ENCODE measurements at places on chromosomes 16 and 17.

- DNase-seq = no peak
Measured at GRCh38 chr17:73481676-73482075, 162.6 kb downstream of the SDK2 start.

- DNase-seq = no peak
Measured at GRCh38 chr17:65121916-65122806, 15.0 kb upstream of the RGS9 start.

- no peak for DNase-seq
Measured at GRCh38 chr17:36879624-36880131, 57.6 kb upstream of the LHX1 start.

DNA sequence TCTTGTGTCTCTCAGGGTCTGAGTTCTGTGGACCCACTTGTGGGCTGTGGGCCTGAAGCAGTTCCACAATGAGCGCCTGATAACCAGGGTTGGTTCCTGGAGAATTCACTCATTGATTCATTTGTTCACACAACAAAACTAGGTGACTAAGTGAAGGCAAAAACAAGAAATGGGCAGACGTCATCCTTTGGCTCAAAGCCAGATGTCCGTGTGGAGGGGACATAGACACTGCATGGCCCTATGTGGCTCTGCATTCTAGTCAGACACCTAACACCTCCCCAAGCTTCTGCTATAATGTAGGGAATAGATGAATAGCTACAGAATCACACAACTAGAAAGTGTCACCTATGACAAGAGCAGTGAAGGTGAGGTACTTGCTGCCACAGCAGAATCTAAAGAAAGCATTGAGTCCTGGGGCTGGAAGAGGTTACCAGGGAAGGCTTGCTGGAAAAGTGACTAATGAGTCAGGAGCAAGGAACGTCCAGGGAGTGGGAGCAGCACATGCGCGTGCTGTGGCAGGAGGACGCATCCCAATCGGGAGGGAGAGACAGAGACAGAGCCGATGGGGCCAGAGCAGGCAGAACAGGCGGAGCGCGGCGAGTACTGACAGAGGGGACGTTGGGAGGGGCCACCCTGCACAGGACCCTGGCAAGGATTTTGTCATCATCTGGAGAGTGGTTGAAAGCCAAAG is 58.9 kb downstream of the CES1 start:
- no peak for DNase-seq

GRCh38 chr17:78120971-78121800 is 7.4 kb downstream of the TMC6 start:
- no peak for DNase-seq

DNA sequence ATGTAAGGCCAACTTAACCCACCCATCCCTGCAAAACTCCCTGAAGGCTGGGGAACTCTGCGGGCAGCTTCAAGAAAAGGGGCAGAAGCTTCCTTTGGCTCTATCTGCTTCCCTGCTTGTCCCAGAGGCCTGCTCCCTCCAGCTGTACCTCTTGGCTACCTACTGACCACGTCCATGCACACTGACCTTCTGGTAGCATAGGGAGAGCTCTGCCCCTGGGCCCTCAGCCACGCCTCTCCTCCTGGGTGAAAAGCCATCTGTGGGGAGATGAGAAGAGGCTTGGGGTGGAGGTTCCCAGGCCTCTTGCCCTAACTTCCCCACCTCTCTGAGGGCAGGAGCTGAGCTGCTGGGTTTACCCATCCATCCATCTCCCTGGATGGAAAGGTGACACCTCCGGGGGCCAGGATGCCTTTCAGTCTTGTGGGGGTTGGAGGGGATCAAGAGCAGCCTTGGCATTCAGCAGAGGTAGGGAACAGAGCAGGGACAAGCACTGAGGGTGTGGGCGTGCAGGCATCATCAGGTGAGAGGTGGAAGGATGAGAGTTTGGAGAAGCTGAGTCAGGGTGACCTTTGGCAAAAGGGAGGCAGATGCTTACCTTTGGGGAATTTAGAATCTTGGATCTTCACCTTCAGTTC is 23.4 kb upstream of the MFSD6L start:
- DNase-seq = no peak

GRCh38 chr17:50928646-50929045 is 62.5 kb upstream of the TOB1 start:
- DNase-seq = no peak

DNA sequence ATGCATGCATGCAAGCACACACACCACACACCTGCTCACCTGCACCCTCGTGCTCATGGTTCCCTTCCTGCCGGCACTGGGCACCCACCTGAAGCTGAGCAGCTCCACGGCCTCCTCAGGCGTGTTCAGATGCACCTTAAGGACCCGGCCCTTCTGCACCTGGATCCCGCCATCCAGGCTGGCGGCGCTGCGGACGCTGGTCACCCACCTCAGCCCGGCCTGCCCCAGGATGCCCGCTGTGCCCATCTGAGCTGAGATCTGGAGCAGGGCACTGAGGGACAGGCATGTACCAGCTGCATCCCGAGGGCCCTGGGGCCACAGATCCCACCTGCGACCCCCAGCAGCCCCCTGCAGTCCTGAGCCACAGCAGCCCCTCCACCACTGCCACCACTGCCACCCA is 110.0 kb downstream of the LITAF start:
- DNase-seq = no peak

DNA sequence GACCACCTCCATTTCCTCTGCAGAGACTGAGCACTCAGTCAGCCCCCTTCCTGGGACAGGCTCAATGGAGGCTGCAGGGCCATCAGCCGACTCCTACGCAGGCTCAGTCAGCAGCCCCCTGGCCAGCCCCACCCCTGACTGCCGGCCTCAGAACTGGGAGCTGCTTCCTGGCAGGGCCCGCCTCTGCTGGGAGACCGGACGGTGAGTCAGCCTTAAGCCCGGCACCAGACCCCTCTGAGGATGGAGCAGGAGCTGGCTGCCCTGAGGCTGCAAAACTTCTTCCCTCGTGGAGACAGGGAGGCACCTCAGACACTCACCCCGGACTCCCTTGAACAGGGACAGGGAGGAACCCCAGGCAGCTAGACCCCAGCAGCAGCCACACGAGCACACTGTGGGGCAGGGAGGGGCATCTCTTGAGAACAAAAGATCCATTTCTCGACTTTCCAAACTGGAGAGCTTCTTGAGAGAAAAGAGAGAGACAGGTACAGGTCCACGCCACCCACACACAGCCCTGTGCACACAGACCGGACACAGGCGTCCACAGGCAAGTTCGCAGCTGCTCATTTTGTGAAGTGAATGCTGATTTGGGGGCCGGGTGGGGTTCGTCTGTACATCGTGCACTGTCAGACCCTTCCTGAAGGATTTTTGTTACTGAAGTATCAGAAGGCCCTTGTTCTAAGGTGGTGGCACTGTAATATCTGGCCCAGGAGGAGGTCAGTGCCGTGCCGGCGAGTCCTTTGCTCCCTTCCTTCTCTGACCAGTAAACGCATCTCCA is 1.3 kb upstream of the TUBB3 start:
- DNase-seq = peak; percentile 97

DNA sequence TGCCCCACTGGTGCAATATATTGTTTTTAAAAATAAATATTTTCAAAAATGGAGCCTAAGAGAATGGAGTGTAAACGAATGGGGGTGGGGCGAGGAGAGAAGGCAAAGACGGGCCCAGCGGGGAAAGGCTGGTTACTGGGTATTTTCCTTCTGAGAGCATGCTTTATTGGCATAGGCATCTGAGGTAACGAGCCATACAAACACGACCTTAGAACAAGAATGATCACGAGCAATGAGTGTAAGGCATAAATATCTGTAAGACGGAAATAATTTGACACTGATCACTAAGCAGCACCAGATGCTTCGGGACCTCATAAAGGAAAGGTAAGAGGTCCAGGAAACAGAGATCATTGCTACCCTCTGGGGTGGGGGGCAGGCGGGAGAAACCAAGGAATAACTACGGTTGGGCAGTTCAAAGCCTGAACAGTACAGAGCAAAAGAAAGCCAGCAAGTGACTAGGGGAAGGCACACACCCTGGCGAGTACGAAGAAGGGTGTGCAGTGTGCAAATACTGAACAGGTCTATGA is 959 bp downstream of the SSH2 start:
- DNase-seq = peak; percentile 14

- no peak for DNase-seq
Measured at GRCh38 chr16:56878282-56878854, 13.4 kb downstream of the SLC12A3 start.

DNA sequence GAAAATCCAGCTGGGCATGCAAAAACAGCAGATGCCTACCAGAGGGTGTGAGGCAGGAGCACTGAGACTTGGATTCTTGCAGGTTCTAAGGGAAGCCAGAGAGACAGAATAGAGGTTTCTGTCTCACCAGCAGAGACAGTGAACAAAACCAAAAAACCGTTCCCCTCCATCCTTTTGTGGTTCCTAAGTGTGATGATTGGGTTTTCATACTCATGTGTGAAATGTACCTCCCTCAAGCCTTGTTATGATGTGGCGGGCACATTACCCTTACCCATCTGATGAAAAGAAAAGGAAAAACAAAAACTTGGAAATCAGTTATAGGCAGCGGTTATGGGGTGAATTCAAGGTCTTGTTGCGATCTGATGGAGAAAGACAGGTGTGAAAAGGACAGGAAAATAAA is 172.6 kb upstream of the CDH13 start:
- DNase-seq = no peak

DNA sequence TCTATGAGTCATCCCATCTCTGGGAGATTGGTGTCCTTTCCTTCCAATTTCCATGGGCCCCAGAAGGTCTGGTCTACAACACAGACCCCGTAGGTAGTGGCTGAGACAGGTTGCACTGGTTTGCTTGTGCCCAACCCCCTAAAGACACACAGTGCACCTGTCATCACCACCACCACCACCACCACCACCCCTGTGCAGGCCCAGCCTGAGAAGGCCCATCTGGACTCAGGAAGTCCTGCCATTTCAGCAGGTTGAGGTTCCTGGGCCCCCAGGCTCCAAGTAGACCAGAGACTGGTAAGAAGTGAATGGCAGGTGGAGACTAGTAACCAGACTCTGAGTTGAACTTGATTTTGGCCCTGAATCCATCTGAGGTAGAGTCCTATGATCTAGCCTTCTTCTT is 25.9 kb upstream of the PHB1 start:
- DNase-seq = no peak

GRCh38 chr16:30406795-30407101 is 658 bp upstream of the ZNF771 start:
- no peak for DNase-seq

GRCh38 chr17:17480593-17481148 is 3.9 kb downstream of the MED9 start:
- no peak for DNase-seq

DNA sequence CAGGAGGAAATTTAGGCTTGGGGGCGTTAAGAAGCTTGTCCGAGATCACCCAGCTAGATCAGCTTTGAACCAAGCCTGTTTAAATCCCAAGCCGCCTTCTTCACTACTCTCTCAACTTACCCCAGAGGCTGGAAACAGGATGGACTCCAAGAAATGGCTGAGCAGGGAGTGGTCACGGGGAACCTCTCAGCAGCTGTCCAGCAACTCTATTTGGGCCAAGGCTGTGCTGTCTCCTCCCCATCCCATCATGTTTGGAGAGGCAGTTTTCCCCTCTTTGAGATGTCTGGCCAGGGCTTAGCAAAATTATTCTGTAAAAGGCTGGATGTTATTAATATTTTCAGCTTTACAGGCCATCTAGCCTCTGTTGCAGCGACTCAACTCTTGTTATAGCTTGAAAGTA is 305.7 kb downstream of the RBFOX1 start:
- DNase-seq = no peak

GRCh38 chr17:9587969-9588656 is 11.7 kb downstream of the CFAP52 start:
- DNase-seq = no peak

DNA sequence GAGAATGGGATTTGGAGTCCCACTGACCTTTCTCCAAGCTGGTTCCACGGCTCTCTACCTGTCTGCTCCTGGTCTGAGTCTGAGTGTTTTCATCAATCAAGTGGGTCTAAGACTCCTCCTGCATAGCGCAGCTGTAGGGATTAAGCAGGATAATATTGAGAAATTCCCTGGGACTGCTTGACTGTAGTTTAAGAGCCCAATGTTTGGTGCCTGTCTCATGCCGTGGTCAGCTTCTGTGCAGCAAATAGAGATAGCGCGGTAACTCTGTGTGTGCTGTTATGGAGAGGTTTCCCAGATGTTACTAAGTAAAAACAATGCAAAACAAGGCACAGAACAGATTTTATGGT is 21.4 kb downstream of the RPTOR start:
- no peak for DNase-seq

- no peak for DNase-seq
Measured at GRCh38 chr16:27468941-27469531, 67.1 kb downstream of the IL21R start.

DNA sequence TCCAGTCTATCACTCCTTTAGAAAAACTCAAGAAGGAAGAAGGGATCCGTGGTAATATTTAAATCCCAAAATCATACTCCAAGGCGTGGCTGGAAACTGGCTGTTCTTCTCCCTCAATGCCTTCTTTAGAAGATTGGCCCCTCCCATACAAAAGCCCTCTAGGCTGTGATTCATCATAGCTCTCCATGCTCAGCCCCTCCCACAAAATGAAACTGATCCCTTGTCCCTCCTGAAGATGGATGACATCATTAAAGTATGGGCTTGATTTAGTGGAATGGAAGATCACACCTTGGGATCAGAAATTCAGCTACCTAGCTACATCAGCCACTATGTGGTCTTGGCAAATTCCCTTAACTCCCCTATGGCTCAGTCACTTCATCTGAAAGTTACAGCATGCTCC is 4.1 kb downstream of the GRIN2A start:
- no peak for DNase-seq

DNA sequence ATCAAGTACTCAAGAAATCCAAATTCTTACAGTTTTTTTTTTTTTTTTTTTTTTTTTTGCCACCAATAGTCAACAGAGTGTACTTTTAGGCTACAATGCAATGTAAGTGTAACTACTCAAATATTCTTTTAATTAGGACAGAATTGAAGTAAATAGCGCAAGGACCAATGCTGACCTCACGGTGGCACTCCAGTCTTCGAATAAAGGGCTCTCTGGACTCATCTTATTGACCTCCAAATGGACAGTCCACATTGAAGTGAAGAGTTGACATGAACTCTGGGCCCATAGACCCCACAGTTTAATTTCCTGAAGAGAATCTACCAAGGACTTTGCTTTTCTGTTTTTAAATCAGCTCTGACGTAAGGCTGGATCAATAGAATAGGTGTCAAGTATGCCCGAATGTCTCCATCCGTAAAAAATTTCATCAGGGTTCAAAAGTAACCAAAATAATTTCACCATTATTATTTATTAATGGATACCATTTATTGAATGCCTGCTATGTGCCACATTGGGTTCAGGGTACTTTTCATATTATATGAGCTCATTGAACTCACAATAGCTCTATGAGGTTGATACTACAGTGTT is 7.3 kb upstream of the DDX52 start:
- peak; percentile 41 for DNase-seq

DNA sequence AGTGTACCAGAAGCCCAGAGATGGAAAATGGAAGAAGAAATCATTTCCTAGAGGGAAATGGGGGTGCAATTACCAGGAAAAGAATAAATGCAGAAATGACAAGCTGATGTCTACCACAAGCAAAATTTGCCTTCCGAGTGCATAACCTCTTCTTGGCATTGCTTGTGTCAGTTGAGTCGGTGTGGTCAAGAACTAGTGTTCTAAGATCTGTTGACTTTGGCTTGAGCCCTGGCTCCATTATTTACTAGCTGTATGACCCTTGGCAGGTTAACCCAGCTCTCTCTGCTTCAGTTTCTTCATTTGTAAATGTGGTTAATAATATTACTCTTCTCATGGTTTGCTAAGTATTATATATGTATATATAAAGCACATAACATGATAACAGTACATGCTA is 273.0 kb upstream of the IRX5 start:
- no peak for DNase-seq
